ENCODE measurements at places on chromosomes 3 and 15.
A peak's percentile ranks its signal among the peaks of the same experiment; 100 is the strongest.

GRCh38 chr3:23203708-23204330 lies 692 bp downstream of the UBE2E2 start:
- DNase-seq = no peak

GRCh38 chr3:72657666-72658065 lies 190.6 kb downstream of the SHQ1 start:
- DNase-seq = peak; percentile 5

DNA sequence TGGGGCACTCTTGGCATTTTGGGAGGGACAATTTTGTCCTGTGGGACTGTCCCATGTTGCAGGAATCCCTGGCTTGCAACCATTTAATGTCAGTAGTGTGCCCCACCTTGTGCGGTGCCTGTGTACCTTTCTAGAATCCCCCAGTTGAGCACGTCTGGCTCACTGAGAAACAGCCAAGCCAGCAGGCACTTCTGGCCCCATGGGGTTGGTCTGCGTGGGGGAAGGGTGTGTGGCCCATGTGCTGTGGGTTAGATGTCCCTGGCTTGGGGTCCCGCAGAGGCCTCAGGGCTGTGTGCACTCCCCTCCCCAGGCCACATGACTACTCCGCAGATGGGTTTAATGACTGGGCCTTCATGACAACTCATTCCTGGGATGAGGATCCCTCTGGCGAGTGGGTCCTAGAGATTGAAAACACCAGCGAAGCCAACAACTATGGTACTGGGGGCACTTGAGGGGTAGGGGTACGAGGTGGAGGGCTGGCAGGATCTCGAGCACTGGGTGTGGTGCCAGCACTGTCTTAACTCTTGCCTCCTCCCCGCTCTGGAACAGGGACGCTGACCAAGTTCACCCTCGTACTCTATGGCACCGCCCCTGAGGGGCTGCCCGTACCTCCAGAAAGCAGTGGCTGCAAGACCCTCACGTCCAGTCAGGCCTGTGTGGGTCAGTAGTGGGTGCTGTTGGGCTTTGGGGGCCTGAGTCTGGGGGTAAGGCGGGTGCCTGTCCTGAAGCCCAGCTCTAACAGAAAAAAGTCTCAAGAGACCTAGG lies 3.7 kb upstream of the FES start:
- no peak for DNase-seq

DNA sequence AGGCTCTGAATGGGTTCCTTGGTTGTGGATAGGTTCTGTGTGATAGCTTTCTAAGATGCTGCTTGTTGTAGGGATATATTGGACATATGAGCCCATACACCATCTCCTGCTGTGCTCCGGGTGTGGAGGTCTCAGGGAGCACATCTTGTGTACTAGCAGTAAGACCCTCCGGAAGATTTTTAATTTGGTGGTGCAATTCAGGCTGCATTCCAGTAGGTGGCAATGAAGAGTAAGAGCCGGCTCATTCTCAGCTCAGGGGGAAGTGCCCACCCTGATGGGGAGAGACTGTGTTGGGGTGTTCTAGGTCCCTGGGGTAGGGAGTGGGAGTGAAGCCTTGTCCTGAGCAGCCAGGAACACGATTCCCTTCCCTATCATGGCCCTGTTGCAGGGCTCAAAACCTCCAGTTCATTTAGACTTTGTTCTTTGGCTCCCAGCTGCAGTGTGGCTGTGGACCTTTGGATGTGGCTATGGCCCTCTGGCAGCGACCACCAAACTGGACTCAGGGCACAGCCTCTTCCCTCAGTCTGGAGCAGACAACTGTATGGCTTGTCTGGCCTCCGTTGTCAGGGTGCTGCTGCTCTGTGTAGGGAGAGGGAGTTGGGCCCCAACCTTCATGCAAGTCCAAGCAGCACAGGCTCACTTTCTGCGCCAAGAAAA lies 104.7 kb downstream of the UNC13C start:
- DNase-seq = no peak

DNA sequence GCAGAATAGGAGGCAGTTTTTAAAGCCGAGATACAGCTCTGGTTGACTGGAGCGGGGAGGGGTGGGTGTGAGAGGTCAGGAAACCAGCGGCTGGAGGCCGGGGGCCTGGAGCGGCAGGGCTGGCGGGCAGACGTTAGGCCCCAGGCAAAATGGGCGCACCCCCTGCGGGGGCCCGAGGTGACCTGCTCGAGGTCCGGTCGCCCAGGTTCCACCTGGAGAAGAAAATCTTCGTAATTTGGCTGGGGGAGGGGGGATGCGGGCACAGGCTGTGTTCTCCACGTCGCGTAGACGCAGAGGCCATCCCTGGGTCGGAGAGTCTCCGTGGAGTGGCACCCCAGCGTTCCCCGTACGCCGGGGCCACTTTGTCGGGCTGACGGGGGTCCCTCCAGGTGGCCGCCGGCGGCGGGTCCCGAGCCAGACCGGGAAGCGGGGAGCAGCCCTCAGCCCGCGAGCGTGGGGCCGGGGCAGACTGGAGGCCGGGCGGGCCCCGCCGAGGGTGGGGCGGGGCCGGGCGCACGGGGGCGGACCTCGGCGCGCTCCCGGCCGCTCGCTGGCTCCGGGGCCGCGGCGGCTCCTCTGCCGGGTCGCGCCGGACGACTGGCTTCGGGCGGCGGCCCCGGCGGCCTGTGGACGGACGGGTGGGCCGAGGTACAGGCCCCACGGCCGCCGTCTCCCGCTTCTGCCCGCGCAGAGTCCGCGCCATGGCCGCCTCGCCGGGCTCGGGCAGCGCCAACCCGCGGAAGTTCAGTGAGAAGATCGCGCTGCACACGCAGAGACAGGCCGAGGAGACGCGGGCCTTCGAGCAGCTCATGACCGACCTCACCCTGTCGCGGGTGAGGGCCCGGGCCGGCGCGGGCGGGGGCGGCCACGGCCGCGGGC lies at the start of gene CRTC3:
Gene CRTC3 (plus strand): TSS at position 553 of the 879 bp plus-strand sequence. CDS start 149 bp downstream, at position 702.
- peak; percentile 23 for DNase-seq

All from RCC 7860 (cell line).